Left renal pelvis (tissue), 4 donors: ENCODE measurements at places on chromosomes 4 and X.

DNA sequence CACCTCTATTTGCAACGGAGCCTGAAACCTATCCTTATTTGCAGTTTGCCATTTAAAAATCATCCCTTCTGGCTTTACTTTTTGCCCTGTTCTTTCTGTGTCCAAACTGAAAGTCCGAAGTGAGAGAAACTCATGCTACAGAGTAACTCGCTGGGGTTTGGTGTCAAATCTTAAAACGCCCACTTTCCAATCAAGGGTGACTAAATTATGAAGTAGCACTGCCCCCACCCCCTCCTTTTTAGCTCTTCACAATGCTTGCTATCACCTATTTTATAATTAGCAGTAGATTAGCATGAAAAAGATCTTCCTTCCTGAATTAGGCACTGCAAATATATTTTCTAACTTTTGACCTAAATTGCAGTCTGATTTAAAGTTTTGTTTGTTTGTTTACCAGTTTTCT, 52.5 kb downstream of the VGLL1 start:
- no peak for DNase-seq

DNA sequence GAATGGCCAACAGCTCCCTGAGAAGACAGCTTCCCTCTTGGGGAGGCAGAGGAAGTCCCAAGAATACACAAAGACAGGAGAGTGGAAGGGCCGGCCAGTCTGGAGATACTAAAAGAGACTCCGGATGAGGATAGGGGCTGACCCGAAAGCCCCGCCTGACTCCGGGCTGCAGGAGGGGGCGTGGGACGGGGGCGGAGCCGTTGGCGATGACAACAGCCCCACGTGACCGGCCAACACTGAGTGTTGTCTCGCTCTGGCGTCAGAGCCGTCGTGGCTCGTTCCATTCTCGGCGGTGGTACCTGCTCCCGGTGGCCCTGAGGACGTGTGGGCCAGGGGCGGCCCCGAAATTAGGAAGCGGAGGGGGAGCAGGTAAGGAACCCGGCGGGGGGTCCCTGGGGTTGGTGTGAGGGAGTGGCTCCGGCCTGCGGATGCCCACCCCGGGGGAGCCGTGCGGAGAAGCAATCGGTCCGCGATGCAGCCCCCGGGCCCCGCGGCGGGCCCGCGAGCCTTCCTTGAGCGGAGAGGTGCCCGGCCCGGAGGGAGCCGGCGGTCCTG, at the start of gene BEX4:
Gene BEX4 (plus strand): TSS at position 239 of the 555 bp plus-strand sequence. CDS start 1,046 bp downstream, outside the sequence.
- DNase-seq: peak; percentile 61

DNA sequence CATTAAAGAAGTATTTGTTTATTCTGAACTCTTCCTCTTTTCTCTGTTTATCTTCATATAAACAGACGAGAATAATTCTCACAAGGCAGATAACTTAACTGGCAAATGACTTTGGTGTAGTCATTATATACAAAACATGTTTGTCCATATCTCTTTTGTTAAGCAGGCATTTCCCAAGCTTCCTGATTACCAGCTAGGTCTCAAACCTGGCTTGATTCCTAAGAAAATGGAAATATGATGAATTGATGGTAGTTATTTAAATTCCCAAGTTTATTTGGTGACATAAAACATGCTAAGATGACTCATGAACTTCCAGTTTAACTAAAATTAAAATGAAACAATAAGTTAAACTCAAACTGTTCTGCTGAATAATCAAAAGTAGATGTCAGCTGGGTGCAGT, 96.8 kb downstream of the ARSJ start:
- no peak for DNase-seq

DNA sequence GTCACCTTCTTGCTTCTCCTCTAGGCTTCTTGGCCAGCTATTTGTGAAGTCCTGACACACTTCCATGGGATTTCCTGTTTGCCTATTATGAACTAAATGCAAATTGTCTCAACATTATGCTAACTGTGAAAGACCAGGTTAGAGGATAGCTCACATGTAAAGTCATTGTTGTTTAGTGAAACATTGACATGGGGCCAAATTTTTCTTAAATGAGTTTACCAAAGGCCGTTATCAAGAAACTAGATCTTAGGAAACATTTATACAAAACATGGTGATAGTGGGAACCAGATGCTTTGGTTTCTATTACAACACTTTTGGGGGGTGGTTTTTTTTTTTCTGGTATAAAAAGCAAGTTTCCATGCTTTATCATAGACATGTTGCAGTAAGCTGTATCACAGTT, 466.8 kb upstream of the FAM241A start:
- DNase-seq: no peak

GRCh38 chr4:34974313-34974680, 1270.0 kb downstream of the ARAP2 start:
- DNase-seq: no peak

DNA sequence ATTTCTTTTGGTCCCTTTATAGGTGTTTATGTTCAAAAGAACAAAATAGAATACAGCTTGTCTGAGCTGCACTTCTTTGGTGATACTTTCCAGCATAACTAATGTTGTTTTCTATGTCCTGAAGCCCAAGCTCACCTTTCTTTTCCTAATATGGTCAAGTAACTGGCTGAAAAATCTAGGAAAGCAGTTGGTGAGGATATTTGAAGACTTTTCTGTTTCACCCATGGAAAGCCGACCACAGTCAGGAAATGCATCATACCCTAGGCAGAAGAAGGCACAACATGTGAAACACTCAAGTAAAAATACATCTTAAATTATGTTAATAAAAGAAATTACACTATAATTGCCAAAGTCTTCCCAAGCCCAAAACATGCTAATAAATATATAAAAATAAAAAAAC, 337.0 kb downstream of the PDGFC start:
- DNase-seq: no peak

DNA sequence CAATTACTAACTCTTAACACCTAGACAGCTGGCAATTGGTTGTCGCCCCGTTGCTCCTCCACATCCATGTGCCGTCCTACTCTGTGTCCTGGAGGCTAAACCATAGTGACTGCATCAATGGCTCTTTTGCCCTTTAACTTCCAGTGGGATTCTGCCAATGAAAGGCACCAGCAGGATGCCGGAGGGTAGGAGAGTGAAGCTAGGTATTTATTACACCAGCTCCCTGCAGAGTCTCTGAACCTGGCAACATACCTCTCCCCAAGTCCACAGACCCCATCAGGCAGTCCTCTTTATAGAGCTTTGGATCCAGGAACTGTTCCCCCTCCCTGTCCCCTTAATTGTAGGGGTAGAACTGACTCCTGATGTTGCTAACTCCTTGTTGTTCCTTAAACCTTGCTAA, 426.8 kb downstream of the HNRNPD start:
- no peak for DNase-seq

DNA sequence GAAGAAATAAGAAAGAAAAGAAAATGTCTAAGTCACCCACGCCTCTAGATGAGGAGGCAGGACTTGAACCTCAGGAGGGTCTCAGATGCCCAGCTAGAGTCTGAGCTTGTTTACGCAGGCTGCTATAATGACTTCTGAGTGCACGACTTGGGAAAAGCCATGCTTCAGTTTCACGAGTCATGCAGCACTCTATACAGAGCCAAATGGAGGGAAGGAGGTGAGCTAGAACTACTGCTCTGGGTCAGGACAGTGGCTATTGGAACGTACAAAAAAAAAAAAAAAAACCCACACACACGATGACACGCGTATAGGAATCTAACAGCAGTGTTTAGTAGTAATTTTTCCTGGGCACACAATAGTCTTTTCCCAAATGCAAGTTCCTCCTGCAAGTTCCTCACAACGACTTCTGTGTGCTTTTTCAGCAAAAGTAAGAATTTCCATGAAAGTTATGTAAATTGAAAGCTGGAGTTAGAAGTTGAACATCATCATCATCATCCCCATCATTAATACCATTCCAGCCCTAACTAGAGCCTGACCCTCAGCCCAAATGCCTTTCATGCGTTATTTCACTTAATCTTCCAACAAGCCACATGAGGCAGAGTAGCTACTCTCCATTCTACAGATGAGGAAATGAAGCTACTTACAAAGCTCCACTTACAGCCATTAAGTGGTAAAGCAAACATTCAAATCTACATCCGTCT, 36.6 kb downstream of the IRF2 start:
- no peak for DNase-seq

GRCh38 chrX:140509468-140510305, 4.8 kb upstream of the SOX3 start:
- DNase-seq: no peak

DNA sequence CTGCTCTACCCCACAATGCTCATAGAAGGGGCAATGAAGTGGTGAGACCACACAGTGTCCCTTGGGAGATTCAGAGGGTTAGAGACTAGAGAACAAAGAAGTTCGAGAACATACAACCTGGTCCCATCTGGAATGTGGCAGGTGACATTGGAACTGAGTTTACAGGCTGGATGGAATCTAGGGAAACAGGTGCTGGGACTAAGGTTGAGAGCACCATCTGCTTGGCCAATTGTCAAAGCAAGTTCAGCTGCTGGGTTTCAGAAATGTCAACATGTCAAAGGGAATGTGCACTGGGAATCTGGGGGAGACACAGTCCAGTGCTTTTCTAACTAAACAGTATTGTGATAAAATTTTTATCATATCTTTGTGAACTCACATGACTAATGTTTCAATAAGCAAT, 15.9 kb upstream of the FAM13A start:
- DNase-seq: no peak

- no peak for DNase-seq
These were observed 1385.9 kb downstream of the FAM133A start for GRCh38 chrX:95059909-95060308.

- no peak for DNase-seq
These were observed 46.0 kb downstream of the COQ2 start for GRCh38 chr4:83238393-83239248.

DNA sequence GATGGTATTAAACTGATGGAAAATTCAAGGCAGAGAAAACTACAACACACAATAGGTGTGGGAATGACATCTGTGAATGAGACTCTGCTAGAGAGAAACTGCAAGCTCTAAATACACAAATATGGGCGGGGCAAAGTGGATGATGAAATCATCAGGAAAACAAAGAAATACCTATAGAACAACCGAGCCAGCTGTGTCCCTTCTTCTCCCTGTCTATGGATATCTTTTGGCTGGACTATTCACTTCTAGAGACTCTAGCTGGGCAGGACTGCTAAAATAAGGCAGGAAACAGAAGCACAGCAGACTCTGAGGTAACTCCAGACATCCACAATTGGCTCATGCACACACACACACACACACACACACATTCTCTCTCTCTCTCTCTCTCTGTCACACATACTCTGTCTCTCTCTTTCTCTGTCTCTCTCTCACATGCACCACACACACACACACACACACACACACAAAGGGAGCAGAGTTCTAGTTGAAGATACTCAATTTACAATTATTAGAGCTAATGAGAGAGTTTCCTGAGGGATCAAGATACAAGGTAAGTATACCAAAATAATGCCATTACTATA, 27.2 kb upstream of the EDNRA start:
- DNase-seq: no peak

DNA sequence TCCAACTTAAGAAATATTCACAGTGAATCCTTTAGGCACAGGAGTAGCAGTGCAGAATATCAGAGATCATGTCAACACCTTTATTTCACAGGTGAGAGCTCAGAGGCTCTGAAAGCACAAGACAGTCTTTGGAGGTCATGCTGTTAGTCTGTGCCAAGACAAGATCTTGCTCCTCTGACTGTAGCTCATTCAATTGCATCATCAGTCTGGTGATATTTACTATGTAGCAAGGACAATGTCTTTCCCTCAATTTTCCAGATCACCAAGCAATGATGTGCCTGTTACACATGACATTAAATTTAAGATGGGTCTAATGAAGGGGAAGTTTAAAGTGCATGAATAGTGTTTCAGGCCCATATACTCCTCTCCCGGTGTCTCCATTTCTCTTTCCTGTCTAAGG, 277.5 kb downstream of the IL15 start:
- no peak for DNase-seq
